ENCODE measurements at places on chromosomes 2 and 18.

- DNase-seq: peak; percentile 72
Measured at GRCh38 chr2:120223034-120223912, at the start of gene TMEM185B. TMEM185B (minus strand) TSS chr2:120223400; CDS start chr2:120222976, 424 bp downstream.

DNA sequence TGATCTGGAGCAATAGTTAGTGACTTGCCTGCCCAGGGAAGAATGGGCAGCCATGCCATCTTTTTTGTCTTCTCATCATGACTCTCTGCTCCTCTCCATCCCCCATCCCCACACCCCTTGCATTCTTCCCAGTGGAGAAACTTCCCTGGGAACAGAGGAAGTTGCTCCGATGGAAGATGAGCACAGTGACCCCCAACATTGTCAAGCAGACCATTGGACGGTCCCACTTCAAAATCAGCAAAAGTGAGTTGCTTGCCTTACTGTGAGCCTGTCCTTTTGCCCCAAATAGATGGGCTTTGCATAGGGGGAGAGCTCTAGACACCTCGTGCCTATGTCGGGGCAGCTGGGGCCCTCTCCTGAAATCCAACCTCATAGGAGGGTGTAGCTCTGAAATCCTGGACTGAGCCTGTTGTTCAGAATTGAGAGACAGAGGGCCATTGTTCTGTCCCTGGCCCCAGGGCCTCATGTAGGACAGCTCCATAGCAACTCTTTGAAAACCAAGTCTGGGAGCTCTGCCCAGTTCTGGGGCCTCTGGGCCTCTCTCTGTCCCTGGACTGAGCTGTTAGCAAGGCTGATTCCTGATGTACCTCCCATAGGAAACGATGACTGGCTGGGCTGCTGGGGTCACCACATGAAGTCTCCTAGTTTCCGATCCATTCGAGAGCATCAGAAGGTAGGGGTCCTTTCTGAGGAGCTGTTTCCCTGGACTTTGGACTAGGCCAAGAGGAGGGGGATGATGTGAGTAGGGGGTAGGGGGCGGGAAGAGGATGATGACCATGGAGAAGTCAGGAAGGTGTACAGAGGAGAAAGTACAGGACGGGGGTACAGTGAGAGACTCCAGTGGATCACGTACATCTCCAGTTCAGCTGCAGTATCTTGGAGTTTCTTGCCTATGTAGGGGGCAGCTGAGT, 35.2 kb downstream of the TTLL4 start:
- DNase-seq: no peak

GRCh38 chr18:8391068-8391467, 218.2 kb upstream of the RAB12 start:
- DNase-seq: no peak

DNA sequence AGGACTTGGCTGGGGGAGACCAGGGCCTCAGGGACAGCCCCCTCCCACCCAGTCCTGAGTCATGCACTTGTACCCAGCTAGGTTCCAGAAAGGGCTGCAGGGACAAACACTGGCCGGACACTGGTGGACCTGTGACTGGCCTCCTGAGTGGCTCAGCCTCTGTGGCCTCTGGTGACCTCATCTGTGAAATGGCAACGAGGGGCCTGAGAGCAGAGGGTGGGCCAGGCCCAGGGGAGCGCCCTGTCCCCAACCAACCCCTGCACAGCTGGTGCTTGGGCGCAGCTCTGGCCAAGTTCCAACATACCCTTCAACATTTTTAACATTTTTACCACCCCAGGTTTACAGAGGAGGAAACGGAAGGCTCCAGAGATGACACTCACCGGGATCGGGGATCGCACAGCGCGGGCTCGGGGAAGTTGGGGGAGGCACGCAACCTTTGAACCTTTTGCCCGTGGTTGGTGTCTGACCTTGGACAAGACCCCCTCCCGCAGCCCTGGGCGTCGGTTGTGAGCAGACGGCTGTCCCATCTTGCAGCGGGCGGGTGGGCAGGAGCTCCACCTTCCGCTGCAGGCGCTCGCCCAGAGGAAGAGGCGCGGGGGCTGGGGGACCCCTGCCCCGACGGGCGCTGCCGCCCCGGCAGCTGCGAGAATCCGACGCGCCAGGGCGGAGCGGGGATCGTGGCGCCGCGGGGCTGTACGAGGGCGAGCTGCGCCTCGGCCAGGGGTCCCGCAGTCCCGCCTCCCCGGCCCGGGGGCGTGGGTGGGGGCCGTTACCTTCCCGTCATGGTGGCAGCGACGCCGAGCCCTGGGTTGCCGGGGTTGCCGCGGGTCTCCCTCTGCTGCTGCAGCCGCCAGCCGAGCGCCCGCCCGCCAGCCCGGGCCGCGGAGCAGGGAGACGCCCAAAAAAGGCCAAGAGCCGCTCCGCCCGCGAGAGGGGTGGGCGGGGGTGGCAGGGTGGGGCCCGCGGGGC, 805 bp downstream of the LIMS2 start:
- no peak for DNase-seq

- no peak for DNase-seq
Measured at GRCh38 chr2:191230174-191230573, 15.0 kb upstream of the MYO1B start.

GRCh38 chr18:58698701-58699193, 27.5 kb downstream of the MALT1 start:
- DNase-seq: no peak

DNA sequence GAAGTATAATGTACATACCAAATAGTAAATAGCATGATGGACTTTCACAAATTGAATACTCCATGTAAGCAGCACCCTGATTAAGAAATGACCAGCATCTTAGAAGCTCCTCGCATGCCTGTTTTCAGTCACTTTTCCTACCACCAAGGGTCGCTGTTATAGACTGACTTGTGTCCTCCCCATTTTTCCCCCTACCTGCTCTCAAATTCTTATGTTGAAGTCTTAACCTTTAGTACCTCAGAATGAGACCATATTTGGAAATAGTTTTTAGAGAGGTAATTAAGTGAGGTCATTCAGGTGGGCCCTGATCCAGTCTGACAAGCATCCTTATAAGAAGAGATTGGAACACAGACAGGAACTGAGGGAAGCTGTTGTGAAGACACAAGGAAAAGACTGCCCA, 125.9 kb downstream of the LYPD6 start:
- no peak for DNase-seq

DNA sequence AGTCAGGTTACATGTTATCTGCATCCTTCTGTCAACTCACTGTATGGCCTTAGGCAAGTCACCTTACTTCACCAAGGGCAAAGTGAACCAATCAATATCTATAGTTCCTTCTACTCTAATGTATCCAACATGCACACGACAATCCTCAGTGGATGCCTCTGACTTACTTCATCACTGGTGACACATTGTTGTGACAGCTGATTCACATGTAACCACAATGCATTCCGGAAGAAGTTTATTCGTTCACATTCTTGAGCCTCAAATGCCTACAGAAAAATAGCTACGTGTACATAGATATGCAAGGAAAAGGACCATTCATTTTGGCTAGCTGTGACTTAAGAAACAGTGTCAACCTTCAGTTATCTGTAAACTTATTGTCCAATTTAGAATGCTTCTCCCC, 26.3 kb upstream of the EPG5 start:
- DNase-seq: no peak

- no peak for DNase-seq
Measured at GRCh38 chr2:15337996-15338666, 223.0 kb downstream of the NBAS start.

Data from NCI-H1092 treated with DMSO at 0.1 percent for 48 hours (cell line).